ENCODE measurements at places on chromosomes 5 and 9.

DNA sequence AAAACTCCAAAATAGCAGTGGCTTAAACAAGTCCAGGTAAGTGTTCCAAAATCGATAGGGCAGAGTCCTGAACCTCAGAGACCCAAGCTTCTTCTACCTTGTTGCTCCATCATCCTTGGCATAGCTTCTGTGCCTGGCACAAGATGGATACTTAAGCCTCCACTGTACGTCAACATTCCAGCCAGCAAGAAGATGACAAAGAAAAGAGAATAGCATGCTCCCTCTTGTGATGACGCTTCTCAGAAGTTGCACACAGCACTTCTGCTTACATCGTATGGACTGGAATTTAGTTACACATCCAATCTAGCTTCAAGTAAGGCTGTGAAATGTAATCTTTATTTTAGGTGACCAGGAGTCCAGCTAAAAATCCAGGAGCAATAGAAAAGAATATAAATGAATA lies 227.4 kb downstream of the ESM1 start:
- DNase-seq = no peak

DNA sequence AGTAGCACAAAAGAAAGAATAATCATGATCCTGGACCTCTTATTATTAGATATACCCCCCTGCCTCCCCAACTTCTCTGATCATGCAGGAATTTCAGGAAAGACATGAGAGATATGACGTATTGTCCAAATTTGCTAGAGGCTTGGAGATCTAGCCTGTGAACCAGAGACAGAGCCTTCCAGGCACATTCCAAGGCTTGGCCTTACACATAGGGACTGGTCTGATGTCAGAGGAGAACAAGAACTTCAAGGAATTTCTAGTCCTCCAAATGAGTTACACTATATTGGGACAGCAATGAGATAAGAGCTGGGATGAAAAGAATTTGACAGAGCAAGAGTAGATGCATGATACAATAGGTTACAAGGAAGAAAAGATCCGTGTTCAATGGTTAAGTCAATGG lies 67.0 kb downstream of the MCTP1 start:
- no peak for DNase-seq

DNA sequence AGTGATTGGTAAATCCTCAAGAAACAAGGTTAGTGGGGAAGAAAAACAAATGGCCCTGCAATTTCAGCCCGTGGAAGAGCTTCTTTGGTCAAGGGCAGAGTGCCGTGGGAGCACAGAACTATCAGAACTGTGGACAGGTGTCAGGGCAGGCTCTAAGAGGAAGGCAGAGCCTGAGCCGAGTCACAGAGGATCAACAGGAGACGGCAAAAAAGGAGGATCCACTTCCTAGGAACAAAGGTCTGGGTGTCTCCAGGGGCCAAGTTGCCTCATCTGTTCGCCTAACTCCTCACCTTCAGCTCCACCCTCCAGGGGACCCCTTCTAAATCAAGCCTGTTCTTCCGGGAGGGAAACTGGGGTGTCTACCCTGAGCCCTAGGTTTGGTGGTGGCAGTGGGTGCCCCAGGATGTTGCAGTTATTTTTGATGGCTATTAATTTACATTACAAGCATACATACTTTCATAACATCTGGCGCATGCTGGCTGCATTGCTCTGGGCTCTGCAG lies 88.0 kb downstream of the FEM1C start:
- DNase-seq = no peak

- no peak for DNase-seq
Observed at GRCh38 chr5:172658961-172659501, 18.0 kb downstream of the NEURL1B start.

DNA sequence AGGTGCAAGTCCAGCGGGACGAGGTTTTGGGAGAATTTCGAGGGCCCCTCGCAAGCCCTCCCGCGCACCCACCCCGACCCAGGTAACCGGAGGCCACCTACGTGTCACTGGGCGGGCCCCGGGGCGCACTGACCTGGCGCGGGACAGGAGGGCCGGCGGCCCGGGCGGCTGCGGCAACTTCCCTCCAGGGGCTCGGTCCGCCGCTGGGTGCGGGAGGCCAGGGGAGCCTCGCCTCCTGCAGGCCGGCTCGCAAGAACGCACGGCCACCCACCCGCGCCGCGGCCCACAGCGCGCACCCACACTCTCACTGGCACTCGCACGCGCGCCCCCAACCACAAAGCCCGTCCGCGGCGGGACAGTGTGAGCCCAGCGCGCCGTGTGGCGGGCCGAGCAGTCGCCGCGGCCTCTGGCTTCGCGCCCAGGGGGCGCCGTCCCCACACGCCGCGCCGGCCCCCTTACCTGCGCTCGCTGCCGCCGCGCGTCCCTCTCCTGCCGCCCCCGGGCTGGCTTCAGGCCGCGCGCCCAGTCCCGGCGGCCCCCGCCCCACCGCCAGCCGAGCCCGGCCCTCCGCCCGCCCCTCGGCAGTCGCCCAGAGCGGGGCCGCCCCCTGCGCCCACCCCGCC lies 451 bp downstream of the LPAR1 start:
- DNase-seq = peak; percentile 14

DNA sequence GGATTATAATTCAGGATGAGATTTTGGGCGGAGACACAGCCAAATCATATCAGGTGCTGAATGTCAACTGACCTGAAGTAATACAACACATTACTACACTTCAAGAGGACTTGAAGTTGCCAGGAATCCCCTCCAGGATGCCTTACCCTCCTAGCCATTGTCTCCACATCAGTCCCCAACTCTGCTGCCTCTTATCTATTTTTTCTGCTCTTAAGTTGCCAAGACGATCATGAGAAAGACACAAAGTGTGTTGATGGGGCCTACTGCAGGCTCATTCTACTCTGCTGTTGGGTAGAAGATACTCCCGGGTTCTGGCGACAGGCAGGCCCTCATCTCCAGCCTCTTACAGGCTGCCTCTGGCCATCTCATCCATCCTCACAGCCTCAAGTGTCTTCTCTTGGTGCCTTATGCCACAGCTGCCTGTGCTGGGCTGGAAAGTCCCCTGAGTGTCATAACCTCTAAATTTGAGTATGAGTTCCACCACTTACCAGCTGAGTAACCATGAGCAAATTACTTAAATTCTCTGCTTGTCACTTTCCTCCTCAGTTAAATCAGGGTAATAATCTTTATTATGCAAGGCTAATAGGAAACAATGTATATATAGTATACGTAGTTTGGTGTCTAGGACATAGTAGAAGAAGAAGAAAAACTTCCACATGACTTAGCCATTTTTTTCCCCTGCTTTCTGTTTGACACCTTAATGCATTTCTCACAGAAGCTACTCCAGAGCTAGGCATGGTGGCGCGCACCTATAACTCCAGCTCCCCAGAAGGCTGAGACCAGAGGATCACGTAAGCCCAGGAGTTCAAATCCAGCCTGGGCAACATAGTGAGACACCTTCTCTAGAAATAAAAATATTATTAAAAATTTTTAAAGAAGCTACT lies 73.0 kb upstream of the SNX2 start:
- DNase-seq = no peak

- DNase-seq = no peak
Observed at GRCh38 chr9:137761793-137762192, 115.8 kb upstream of the CACNA1B start.

- DNase-seq = no peak
Observed at GRCh38 chr5:72167804-72168203, 60.5 kb downstream of the MAP1B start.

GRCh38 chr5:61082516-61083280 lies 79.6 kb downstream of the SMIM15 start:
- DNase-seq = no peak

DNA sequence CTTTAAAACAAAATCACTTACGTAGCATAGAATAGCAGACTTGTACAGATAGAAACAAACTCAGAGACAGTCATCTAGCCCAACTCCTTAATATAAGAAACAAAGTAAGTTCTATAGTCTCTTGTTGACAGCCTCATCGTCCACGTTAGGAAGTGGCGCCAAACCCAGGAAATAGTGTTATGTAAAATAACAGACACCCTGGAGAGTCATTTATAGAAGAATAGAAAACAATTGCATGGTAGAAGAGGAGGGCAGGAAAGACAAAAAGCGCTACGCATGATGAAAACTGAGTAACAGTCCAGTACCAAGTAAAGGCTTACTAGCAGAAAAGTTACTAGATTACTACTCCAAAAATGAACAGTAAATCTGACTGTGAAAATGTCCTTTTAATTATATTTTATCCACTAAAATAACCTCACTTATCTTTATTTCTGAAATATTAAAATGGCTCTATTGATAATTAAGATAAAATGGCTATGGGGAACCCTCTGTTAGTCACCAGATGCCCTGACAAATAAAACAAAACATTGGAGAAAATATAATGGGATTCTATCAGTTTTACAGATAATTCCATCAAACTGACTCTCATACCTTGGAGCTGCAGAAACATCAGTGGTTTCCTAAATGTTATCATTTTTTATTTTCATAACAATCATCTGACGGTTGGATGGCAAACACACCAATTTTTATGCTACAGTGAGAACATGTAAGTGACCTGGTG lies 434.0 kb upstream of the C9orf72 start:
- no peak for DNase-seq

DNA sequence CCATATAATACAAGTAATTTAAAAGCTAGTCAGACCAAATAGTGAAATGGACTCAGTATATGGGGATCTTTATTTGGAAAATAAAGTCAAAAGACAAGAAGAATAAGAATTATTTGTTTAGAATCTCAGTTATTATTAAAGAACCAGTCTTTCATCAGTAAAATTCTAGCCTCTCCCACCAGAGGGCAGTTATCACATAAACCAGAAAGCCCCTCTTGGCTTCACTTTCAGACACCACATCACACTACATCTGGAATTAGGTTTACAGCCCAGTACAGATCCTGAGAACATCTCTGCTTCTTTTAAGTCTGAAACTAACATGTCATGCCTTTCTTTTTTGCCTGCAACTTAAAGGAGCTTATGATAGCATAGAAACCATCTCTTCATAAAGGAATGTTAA lies 12.2 kb upstream of the HSPB3 start:
- DNase-seq = peak; percentile 13

GRCh38 chr5:148484651-148485050 lies 100.9 kb downstream of the FBXO38 start:
- no peak for DNase-seq

DNA sequence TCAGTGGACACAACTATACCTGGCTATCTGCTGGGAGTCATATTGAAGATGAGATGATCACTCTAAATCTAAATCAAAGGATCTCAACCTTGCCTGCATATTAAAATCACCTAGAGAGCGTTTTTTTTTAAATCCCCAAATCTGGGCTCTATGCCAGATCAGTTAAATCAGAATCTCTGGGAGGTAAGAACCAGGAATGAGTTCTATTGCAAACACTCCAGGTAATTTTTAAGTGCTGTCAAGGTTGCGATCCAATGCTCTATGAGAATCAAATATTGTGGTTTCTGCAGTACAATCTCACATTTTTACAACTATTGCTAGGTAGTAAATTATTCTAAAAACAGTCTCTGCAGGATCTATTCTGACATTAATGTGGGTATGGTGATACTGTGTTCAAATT lies 202.3 kb upstream of the OR13F1 start:
- no peak for DNase-seq

Measured in GM12891 (cell line).